ENCODE measurements at places on chromosomes 11 and 22. TPM values are rescaled to one million over a fixed set of nuclear protein-coding genes. Genes with fewer than 3 reads are reported as not detected.
A peak's percentile ranks its signal among the peaks of the same experiment; 100 is the strongest.

DNA sequence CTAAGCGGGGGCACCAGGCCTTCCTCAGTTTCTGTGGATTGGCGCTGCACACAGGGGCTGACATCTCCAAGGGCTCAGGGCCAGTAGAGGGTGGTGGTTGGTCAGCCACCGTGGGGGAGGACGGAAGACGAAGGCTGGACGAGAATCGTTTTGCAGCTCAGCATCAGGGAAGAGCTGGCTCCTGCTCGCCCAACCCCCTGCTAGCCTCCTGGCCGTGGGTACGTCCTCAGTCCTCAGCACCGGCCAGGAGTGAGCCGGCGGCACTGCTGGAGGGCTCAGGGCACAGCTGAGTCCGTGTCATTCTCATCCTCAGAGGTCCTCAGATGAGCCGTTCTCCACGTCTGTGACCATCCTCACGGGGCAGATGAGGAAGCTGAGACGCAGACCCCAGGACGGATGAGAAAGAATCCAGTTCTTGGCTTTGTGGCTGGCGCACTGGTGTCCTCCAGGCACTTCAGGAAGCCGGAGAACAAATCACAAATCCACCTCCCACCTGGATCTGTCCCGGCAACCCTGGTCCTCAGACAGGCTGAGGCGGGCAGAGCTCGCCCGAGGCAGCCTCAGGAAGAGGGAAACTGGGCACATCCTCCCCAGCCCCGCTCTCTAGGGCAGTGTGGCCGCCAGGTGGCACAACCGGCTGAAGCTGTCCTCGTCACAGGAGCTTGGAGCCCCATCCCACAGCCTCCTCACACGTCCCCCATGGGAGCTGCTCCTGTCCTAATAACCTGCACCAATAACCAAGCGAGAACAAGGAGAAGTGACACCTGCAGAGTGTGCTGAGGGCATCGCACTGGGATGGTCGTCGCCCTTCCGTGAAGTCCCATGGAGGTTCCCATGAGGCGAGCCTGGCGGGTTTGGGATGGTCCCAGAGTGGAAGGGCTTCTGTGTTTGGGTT, 393.7 kb downstream of the BRD1 start:
- no peak for DNase-seq

- no peak for DNase-seq
Observed at GRCh38 chr11:44761551-44761961, 34.8 kb downstream of the TSPAN18 start.

MOGAT2 gene
- not detected for total RNA-seq

DNA sequence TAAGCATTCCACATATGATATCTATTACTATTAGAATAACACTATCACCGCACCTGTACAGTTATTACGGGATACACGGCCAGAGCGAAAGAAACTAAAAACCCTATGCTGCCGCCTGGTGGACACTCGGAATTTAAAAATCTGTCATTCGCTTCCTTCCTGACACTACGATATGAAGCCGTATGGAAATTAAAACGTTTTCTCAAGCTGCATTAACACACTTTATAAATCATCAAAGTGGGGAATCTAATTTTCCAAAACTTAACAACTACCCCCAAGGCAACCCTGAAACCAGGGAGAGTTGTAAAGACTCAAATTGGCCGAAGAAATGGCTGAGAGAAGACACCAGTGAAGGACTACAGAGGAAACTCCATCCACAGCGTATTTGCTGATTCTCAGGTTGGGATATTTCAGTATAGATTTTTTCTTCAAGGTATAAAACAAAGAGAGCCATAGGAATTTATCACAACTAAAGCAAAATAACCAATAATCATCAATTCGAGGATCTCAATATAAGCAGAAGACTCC, 1.4 kb downstream of the CCDC73 start:
- peak; percentile 30 for DNase-seq

DNA sequence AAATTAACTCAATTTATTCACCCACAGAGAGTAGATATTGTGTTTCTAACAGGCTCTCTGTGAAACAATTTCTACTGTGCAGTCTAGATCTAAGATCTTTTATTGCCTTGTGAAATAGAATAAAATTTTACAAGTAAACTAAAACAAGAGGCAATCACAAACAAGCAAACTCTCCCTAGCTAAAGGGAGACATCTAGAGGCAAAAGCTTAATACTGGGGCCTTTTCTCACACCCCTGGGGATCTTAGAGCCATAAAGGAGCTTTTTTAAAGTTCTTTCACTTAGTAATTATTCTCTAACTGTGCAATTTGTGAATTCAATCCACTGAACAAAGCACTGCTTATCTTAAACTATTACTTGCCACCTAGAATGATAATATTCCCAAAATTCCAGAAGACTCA, 19.7 kb downstream of the ALG9 start:
- no peak for DNase-seq

DNA sequence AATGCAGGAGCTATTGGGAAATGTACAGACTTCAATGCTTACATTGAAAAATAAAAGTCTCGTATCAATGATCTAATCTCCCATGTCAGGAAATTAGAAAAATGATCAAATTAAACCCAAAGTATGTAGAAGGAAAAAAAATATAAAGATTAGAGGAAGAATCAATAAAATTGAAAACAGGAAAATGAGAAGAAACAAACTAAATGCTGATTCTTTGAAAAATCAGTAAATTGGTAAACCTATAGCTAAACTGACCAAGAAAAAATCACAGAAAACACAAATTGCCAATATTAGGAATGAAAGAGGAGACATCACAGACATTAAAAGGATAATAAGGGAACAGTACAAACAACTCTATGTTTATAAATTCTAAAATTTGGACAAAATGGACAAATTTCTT, 11.8 kb downstream of the OR2AT4 start:
- DNase-seq, result no peak

DNA sequence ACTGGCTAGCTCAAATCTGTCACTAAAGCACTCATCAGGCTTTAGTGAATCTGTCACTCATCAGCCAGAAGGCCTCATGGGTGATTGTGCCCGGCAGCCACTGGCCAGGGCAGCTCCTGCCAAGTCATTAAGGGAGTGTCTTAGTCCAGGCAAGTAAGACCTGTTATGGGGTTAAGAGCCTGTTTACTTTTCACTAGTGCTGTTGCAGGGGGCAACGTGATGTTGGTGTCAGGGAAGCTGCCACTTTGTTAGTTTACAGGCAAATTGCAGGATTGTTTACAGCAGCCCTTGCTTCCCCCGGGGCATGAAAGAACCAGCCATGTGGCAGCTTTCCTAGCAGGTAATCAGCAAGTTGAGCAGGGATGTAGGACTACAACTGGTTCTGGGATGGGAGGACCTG, 155.6 kb upstream of the NCAM1 start:
- DNase-seq, result no peak

GRCh38 chr11:43837879-43838278, 42.8 kb upstream of the ALKBH3 start:
- DNase-seq, result no peak

CNTF gene
- total RNA-seq, result 2.1 TPM

ASCL2 gene
- total RNA-seq, result not detected

DNA sequence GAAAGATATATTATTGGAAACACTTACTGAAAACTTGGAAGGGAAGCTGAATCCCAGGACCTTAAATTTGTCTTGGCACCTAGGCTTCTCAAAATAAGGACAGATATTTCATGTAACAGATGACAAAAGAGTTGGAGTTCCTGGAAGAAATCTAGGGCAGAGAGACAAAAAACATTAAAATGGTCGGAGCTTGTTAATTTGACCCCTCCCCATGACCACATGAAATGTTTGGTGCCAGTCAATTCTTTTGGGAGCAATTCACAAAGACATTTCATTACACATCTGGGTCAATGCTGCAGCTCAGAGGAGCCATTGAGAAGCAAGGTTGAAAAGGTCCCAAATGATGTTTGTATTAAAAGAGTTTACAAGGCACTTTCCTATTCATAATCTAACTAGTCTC, 162.0 kb upstream of the GUCY1A2 start:
- no peak for DNase-seq

MMP7 gene
- total RNA-seq, result not detected
